ENCODE measurements at places on chromosomes 5 and 9. TPM values are rescaled to one million over a fixed set of nuclear protein-coding genes. Genes with fewer than 3 reads are reported as not detected.

Gene ADCY2
- under 0.01 TPM for total RNA-seq

Gene PRLR
- under 0.01 TPM for total RNA-seq

Gene SGCD
- 16.9 TPM for total RNA-seq

Gene TMEM171
- total RNA-seq, result 1.2 TPM

Gene PSMB7
- 293 TPM for total RNA-seq

Data from aortic smooth muscle cell (primary cell).